ENCODE measurements at places on chromosomes 13 and 19. TPM values are rescaled to one million over a fixed set of nuclear protein-coding genes. Genes with fewer than 3 reads are reported as not detected.

GRCh38 chr13:39768962-39769361 is 113.5 kb downstream of the COG6 start:
- no peak for DNase-seq

DNA sequence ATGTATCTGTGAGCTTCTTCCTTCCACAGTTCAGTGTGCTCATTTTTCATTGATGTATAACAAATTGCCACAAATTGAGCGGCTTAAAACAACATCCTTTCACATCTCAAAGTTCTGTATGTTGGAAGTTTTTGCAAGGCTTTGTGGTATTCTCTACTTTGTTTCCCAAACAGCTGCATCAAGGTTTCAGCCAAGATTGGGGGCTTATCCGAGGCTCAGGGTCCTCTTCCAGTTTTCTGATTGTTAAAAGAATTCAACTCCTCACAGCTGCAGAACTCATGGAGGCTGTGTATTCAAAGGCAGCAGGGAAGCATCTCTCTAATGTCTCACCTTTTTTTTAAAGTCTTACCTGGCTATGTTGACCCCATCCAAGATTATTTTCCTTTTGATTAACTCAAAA is 1369.8 kb downstream of the PCDH9 start:
- no peak for DNase-seq

GRCh38 chr19:27993619-27994570 is 1219.1 kb downstream of the UQCRFS1 start:
- DNase-seq: no peak

DNA sequence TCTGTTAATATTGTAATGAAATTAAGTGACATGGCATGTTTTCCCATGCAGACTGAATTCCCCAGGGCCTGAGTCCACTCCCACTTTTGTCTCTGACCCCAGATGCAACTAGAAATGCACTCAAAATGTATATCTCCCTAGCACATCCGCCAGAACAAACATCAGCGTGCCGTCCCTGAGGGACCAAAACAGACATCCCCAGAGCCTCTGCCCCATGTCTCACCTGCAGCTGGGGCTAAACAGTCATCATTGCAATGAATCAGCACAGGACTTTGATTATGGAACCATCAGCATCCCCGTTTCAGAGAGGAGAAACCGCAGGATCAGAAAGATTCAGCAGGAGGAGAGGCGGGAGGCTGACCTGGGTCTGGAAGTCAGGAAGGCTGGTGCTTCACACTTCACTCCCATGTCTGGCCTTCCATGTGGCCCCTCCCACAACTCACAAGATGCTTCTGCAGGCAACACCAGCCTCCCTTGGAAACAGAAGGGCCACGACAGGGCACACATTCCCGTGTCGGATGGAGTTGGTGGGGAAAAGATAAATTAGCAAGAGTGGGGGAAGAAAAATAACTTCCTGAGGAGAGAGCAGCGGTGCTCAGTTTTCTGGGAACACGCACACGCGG is 130.6 kb upstream of the VSTM2B start:
- DNase-seq: no peak

DNA sequence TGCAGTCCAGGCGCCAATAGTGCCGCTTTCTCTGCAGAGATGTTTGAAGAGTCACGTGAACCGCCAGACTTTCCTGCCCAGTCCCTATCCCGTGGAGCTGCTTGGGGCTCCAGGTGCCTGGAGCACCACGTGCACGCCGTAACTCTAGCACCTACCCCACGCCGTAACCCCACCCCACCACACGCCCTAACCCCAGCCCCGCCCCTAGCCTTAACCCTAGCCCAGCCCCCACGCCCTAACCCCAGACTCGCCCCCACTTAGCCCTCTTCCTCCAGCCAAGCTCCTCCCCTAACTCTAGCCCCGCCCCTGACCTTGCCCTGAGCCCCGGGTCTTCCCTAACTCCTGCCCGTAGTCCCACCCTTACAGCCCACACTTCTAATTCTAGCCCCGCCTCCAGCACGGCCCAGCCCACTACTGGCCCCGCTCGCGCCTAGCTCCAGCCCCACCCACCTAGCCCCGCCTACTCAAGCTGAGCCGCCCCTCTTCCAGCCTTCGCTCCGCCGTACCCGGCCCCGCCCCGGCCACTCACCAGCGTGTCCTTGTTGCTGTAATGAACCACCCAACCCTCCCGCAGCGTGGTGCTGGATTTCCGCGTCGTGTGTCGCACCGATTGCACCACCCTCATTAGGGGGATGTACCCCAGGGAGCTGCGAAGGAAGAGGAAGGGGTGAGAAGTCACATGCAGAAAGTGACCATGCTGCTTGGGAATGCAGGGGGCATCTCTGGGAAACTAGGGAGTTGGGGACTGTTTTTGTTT is 19.5 kb downstream of the PRKD2 start:
- peak; percentile 23 for DNase-seq

DNA sequence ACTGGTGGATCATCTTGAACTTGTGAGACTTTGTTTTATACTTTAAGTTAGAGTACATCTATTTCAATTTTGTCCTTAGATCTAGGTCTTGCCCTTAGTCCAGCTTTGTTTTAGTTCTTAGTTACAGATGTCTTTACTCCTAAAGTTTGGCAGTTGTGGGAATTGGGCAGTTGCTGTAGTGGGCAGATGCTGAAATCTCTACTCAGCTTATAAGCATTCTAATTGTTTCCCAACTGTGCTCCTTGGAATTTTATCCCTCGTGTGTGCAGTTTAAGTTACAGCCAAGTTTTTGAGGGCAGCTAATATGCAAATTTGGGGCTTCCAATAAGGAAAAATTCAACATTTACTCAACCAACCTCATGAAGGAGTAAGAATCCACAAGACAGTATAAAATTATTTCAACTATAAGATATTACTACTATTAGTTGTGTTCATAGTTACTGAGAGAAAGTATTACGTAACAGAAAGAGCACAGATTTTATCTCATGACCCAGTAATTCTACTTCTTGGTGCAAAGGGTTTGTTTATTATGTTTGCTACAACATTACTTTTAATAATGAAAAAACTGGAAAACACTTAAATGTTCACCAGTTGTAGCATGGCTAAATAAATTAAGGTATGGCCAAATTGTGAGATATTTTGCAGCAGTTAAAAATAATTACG is 32.9 kb downstream of the CCDC122 start:
- DNase-seq: no peak

GRCh38 chr19:5850743-5851293 is 431 bp downstream of the FUT3 start:
- no peak for DNase-seq

DNA sequence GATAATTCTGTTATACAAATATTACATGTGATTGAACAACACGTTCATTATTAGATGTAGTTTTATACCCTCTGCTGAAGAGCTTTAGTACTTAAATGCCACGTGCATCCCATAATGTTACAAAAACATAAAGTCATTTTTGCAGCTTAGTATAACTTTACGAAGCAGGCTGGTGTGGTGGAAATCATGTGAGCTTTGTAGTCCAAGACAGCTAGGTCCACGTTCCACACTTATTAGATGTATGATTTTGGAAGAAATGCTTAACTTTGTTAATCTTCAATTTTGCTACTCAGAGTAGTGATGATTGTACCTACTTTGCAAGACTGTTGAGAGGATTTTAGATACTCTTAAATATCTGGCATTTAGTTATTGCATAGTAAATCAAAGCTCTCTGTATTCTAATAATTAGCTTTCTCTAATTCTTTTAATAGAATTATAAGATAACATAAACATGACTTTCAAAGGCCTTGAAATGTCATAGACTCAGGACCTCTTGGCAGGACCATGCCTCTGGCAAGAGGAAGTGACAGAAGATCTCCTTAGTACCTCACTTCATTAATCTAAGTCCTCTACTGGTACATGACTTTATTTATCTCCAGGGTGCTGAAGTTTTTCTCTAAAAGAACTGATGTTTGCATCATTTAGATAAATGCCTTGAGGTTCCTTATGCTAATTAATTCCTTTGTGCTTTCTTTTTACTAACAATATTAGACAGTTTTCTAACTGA is 153.7 kb downstream of the PCDH20 start:
- no peak for DNase-seq

DNA sequence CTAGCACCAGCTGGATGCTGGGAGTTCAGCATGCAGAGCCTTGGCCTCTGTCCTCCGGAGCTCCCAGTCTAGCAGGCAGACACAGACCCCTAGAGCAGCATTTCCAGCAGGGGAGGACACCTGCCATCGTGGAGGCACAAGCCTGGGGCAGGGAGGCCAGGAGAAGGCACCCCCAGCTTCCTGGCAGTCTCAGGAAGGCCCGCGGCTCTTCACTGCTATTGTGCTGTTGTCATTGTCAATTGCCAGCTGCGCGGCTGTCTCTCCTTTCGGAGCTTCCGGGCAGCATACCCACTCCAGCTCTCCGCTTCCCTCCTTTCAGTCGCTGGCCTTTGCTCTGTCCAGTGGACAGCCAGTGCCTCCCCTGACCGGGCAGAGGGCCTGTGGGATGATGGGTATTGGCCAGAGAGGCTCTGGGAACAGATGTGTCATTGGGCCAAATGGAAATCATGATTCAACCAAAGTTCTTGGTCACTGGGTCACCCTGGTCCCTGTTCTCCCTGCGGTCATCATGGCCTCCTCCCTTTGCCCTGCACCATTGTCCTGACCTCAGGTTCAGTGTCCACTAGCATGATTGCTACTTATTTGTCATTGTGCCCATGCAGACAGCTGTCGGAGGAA is 93.0 kb downstream of the SLC7A1 start:
- DNase-seq: no peak

SPIB gene
- not detected for total RNA-seq

CLIP3 gene
- 2.2 TPM for total RNA-seq

F2RL3 gene
- 0.08 TPM for total RNA-seq

ZNF729 gene
- not detected for total RNA-seq
